Occipital lobe (tissue), 3 donors: ENCODE measurements at places on chromosomes 12 and 14. TPM values are rescaled to one million over a fixed set of nuclear protein-coding genes. Genes with fewer than 3 reads are reported as not detected.

The CD163L1 gene
- 1.7 TPM for total RNA-seq

The RITA1 gene
- total RNA-seq, result 8.4 TPM

The KRT83 gene
- not detected for total RNA-seq

The LBHD2 gene
- total RNA-seq, result not detected

The NTN4 gene
- 44.3 TPM for total RNA-seq

The ETFBKMT gene
- 3.4 TPM for total RNA-seq

The DBX2 gene
- total RNA-seq, result 1.6 TPM

The IL31 gene
- total RNA-seq, result not detected

The TSPAN9 gene
- total RNA-seq, result 8.4 TPM

The PCED1B gene
- total RNA-seq, result 0.94 TPM

The MRPL52 gene
- total RNA-seq, result 16.4 TPM

The TNS2 gene
- 11.1 TPM for total RNA-seq

The TPPP2 gene
- total RNA-seq, result not detected

The TAS2R50 gene
- 12.6 TPM for total RNA-seq

The GPR132 gene
- total RNA-seq, result 0.94 TPM

The HOXC11 gene
- total RNA-seq, result not detected

The THAP2 gene
- total RNA-seq, result 47.9 TPM

The PLEK2 gene
- total RNA-seq, result 0.47 TPM

The NELL2 gene
- 1,331 TPM for total RNA-seq

The CCDC196 gene
- not detected for total RNA-seq

The ASB8 gene
- total RNA-seq, result 38.8 TPM

The HOXC12 gene
- total RNA-seq, result not detected

The FCF1 gene
- 15.6 TPM for total RNA-seq

The OTOGL gene
- total RNA-seq, result 0.62 TPM

The JAG2 gene
- 31.7 TPM for total RNA-seq

The STON2 gene
- 38.8 TPM for total RNA-seq

The TOMM20L gene
- not detected for total RNA-seq

The RNU4-1 gene
- under 0.01 TPM for total RNA-seq

The DIO2 gene
- total RNA-seq, result 31.0 TPM

The OLR1 gene
- 7.3 TPM for total RNA-seq

The DPF3 gene
- total RNA-seq, result 5.3 TPM

The IPO8 gene
- 58.5 TPM for total RNA-seq

The PIP4P1 gene
- total RNA-seq, result 26.0 TPM

The KRT78 gene
- 1.9 TPM for total RNA-seq

The SMCO2 gene
- total RNA-seq, result 0.78 TPM

The C12orf54 gene
- not detected for total RNA-seq

The PLA2G1B gene
- total RNA-seq, result not detected

The PMCH gene
- not detected for total RNA-seq

The SLC17A8 gene
- total RNA-seq, result 1.2 TPM

The TMPRSS12 gene
- not detected for total RNA-seq

The SLC6A15 gene
- total RNA-seq, result 119 TPM

The CISTR gene
- not detected for total RNA-seq

The KITLG gene
- 90.8 TPM for total RNA-seq

The AQP2 gene
- total RNA-seq, result not detected

The TDRD9 gene
- 1.2 TPM for total RNA-seq

The PPP4R4 gene
- total RNA-seq, result 0.31 TPM

The HOXC6 gene
- total RNA-seq, result not detected

The LIMA1 gene
- total RNA-seq, result 19.7 TPM

The SUPT16H gene
- total RNA-seq, result 96.7 TPM
